ENCODE measurements at places on chromosomes 6 and 20.

DNA sequence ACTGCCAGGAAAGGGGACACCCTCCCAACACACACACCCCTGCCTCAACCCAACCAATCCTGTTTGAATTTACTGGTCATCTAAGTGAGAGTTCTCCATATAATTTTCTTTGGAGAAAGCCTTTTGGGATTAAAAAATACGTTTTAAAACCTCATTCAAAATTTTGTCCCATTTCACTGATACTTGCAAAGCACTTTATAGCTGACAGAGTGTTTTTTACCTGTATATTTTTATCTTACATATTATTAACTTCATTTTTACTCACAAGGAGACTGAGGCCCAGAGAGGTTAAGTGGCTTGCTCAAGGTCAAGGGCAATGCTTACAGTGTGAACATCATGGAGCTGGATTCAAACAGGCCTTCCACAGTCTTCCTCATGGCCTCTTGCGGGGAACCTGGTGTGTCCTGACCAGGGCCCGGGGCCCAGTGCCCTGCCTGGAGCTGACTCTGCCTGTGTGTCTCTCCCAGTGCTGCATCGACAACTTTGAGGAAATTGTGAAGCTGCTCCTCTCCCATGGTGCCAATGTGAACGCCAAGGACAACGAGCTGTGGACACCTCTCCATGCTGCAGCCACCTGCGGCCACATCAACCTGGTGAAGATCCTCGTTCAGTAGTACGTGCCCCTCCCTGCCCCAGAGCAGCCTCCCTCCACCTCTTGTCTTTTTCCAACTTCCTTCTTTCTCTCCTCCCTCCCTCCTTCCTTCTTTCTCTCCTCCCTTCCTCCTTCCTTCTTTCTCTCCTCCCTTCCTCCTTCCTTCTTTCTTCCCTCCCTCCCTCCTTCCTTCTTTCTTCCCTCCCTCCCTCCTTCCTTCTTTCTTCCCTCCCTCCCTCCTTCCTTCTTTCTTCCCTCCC, 30.9 kb upstream of the FAM83D start:
- no peak for DNase-seq

- DNase-seq, result no peak
Observed at GRCh38 chr20:10022625-10023024, 12.2 kb upstream of the ANKEF1 start.

GRCh38 chr6:28600245-28600644, 74.6 kb downstream of the GPX5 start:
- no peak for DNase-seq

GRCh38 chr20:18852318-18852717, 38.7 kb downstream of the SCP2D1 start:
- no peak for DNase-seq

DNA sequence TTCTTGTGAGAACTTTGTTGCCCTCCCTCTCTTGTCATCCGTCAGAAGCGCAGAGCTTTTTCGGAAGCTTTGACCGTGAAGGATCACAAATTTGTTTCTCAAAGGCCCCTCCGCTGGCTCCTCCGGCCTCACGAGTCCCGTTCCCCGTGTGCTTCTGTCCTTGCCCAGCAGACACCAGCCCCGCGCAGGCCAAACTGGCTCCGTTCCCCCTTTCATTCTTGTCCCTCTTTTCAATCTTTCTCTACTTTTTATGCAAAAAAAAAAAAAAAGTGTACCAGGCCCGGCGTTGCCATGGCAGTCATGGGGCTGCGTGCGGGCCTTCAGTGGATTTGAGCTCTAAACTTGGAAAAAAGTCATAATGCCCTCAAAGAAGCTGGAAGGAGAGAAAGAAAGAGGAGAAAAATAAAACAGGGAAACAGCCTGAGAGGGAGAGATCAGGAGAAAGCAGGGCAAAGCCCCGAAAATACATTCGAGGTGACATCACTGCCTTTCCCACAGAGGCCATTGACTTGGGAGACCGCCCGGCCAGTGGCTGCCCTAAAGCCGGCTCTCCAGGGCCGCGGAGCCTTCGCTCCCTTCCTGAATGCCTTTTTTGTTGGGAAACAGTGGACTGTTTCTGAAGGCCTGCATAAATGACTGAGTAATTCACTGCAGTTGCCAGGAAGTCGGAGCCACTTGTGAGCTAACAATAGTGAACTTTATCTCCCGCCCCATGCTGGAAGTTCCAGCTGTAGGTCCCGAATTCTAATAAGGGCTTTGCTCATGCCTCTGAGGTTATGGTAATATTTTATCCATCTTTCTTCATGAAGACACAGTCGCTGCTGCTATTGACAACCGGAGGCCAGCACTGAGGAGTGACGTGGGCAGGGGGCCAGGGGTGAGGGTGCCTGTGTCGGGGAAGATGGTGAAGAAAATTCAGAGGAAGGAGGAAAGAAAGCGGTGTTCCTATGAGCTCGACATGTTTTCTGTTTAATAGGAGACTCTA, 670.9 kb downstream of the QKI start:
- DNase-seq, result no peak

GRCh38 chr6:20160541-20161283, 51.6 kb downstream of the MBOAT1 start:
- DNase-seq, result no peak

DNA sequence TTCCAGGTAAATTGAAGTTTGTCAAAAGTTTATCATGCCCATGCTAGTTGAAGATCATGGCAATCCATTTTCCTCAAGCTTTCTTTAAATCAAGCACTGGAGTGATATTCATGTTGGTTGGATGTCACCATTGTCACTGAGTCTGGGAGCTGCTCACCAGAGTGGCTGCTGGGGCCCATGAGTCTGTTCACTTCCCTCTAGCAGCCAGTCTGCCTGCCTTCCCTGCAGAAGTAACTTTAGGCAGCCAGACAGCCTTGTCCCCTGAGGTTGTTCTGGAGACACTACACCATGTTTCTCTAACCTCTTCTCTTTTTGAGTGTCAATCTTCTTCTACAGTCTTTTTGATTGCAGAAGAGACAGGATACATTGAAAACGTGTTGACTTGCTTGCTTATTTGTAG, 5.5 kb downstream of the SIRT5 start:
- no peak for DNase-seq

DNA sequence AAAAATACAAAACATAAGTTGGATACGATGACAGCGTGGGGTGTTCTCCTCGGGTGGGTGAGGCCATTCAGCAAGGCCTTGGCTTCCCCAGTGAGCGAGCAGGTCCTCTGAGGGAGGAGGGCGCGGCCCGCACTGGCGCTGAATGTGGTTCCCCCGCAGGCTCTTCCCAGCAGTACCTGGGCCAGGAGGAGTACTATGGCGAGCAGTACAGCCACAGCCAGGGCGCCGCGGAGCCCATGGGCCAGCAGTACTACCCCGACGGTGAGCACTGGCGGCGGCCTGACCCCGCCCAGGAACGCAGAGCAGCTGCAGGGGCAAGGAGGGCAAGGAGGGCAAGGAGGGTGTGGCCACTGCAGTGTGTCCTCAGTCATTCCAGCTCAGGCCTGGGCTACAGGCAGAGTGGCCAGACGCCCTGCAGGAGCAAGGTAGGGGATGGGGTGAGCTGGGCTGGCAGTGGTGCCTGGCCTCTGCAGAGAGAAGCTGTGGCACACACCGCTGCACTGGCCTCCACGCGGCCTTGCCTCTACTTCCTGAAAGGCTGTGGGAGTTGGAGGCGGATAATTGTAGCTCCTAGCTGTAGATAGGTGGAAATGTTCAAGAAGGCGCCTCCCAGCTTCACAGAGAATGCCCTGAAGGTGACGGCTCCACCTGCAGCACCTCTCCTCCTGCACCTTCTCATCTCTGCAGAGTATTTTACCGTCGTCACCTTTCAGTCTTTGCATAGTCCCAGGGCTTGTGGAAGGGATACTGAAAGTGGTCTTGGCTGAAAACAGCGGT, 18.7 kb upstream of the MTG2 start:
- DNase-seq, result no peak

DNA sequence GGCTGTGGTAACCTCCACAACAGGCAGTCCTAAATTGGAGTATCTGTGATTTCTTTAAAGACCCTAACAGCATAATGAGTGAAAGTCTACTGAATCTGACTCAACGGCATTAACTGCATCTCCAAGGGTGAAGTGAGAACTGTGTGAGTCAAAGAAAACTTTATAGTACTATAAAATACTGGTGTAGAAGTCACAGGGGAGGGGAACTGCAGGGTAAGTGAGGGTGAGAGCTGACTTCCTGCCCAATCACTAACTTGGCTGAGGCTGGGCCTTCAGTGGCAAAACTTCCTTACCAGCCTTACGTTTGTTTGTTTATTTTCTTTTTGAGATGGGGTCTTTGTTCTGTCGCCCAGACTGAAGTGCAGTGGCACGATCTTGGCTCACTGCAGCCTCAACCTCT, 109.8 kb downstream of the PTPRK start:
- DNase-seq, result no peak

GRCh38 chr6:134622382-134623173, 304.7 kb upstream of the SGK1 start:
- DNase-seq, result no peak

- no peak for DNase-seq
Observed at GRCh38 chr6:31272836-31273626, 1.1 kb upstream of the HLA-C start.

DNA sequence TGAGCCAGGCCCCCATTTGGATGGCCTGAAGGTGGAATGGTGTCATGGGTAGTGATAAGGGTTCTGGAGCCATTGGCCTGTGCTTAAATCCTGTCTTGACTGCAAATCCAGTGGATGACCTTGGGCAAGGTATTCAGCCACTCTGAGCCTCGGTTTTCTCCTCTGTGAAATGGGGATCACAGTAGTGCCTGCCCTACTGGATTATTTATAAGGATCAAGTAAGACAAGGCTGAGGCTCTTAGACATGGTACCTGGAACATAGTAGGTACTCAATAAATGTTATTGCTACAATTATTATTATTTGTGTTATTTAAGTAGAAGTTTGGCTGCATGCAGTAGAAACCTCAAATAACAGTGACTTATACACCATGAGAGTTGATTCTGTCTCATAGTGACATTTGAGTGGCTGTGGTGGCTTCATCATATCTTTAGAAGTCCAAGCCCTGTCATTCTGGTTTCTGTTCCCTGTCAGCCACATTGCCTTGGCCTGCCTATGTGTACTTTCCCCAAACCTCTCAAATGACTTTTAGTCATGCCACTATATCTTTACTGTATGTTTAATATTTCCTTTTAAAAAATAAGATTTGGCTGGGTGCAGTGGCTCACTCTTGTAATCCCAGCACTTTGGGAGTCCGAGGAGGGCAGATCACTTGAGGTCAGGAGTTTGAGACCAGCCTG, 37.6 kb upstream of the CHMP4B start:
- no peak for DNase-seq

- DNase-seq, result no peak
Observed at GRCh38 chr6:111230351-111231089, 143.2 kb downstream of the SLC16A10 start.

- no peak for DNase-seq
Observed at GRCh38 chr6:1522779-1523178, 86.9 kb upstream of the FOXC1 start.

DNA sequence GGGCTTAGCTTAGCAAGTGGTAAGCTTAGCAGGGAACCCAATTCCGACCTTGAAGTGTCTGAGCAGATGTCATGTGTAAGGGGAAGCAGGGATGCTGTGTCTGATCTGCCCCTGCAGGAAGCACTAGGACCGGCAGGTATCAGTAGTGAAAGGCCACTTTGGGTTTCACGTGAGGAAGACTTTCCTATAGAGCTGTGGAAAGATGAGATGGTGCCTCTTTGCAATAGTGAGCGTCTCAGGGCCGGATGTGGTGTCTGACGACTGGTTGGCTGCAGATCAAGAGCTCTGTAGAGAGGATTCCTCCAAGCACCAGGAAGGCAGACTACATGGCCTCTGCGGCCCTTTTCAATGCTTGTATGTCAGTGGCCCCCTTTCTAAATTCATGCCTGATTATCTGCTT, 98.3 kb downstream of the TIAM2 start:
- no peak for DNase-seq

DNA sequence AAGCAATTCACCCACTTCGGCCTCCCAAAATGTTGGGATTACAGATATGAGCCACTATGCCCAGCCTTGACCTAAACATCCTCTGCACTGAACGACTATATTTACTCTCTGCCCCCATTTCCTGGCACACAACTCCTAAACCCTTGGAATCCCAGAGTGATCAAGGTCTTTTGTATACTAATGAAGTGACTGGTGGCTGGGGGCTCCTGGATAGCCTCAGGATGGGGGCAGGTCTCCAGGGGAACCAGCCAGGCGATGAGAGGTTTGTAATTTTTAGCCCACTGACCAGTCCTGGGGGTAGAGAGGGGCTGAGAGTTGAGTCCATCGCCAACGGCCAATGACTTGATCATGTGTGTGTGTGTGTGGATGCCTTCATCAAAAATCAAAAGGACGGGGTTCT, 71.1 kb downstream of the FAM50B start:
- no peak for DNase-seq

DNA sequence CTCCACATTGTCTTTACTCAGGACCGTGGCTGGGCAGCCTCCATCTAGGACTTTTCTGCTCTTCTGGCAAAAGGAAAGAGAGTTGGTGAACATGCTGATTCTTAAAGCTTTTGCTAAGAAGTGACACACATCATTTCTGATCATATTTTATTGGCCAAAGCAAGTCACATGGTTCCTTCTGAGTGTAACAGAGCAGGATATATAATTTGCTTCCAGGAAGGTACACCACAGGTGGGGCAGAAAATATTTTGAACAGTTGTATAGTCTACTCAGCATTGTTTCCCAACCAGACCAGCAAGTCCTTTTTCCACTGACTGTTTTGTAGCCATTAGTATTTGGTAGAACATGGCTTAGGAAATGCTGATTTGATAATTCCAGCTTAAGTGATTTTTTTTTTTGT, 73.5 kb downstream of the AKAP7 start:
- no peak for DNase-seq

DNA sequence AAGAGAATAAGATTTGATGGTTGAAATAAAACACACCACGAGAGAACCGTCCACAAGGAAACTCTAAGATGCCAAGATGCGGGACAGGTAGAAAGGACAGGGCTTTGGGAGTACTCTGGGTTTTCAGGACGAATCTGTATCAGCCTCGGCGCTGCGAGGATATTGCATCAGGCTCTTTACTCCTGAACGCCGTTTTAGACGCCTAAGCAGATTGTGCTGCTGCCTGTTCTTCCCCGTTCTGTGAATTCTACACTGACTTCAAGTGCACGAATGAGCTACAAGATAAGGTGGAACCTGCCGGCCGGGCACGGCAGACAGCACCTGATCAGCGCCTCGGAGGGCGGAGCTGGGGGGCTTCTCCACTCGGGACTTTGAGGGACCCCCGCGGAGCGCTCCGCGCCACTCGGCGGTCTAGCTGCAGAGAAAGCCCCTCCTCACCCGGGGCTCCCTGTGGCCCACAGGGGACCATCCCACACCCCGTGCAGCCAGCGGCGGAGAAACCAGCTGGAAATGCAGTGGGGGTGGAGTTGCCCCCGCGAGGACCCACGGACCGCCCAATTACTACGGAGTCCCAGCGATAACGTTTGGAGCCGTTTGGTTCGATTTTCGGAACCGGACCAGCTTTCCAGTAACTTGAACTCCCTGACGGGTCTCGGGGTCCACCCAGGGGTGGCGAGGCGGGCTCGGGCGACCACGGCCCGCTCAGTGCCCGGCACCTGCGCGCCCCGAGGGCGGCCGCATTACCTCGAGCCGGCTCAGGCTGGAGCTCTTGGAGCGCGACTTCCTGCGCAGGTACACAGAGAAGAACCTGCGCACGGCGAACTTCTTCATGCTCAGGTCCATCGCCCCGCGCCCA, 646 bp downstream of the RPS6KA2 start:
- DNase-seq, result no peak
